ENCODE measurements at places on chromosomes 1 and 21.

DNA sequence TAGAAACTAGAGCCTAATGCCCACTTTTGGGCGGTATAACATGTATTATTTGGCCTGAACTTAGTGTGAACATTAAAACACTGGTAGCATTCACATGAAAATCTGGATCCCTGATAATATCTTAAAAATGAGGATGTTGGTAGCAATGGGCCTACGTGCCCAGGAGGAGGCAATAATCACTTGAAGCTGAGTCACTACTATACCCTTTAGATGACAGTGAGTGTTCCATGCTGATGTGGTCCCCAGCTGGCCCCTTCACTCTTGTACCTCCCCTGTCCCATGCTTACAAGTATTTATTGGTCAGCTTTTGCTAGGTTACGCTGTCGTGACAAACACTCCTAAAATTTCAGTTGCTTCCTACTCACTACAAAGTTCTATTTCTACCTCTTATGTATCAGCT, 23.0 kb upstream of the POU2F1 start:
- DNase-seq: no peak

GRCh38 chr1:199463521-199464127, 563.9 kb upstream of the NR5A2 start:
- DNase-seq: no peak

GRCh38 chr1:1023700-1024099, 3.8 kb downstream of the AGRN start:
- DNase-seq: no peak

- DNase-seq: peak; percentile 65
Observed at GRCh38 chr1:41919764-41920397, 1.2 kb upstream of the HIVEP3 start.

GRCh38 chr1:78142736-78143135, 97.0 kb downstream of the GIPC2 start:
- no peak for DNase-seq

GRCh38 chr1:65255035-65255655, 54.2 kb upstream of the DNAJC6 start:
- DNase-seq: no peak

- no peak for DNase-seq
Observed at GRCh38 chr1:246705368-246705767, 18.8 kb upstream of the SCCPDH start.

DNA sequence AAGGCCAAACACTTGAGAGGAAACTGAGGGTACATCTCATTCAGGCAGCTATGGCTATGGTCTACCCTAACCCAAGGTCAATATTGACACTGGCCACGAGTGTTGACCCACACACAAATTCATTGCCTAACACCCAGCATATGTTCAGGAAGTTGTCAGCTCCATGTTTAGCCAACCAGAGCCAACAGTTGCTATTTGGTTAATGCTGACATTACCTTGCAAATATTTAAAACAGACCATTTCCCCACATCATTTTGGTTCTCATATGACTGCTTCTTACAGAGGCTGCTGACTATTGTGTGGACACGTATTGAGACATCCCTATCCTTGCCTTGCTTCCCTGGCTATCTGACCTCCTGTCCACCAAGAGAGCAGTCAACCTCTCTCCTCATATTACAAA, 97.3 kb downstream of the LMX1A start:
- DNase-seq: no peak

DNA sequence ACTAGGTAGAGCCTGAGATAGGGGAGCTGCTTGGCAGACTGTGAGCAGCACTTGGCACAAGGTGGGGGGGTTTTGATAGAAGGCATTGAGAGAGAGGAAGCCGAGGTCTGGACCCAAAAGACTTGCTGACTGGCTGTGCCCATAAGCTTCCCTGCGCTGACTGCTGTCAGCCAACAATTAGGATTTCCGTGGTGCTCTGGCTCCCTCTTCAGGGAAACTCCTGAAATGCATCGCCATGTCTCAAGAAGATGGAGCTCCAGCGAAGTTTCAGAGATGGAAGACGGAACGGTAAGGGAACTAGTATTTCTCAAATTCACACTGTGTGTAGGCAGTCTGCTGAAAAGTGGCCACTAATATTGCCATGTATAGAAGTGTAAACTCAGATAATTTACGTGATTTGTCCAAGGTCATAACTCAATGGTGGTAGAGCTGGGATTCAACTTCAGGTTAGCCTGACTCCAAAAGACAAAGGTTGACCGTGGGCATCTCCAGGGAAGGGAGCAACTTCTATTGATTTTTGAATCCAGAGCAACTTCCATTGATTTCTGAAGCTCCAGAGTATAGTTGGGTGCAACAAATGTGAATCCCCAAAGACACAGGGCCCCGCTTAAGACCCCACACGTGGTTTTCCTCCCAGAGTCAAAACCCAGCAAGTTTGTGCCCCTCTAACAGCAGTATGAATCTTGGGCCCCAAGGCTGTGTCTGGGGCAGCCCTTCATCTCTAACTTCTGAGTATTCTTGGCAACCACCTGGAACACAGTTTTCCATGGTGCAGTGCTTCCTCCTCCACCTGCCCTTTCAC, 44.5 kb upstream of the CRNN start:
- peak; percentile 74 for DNase-seq

DNA sequence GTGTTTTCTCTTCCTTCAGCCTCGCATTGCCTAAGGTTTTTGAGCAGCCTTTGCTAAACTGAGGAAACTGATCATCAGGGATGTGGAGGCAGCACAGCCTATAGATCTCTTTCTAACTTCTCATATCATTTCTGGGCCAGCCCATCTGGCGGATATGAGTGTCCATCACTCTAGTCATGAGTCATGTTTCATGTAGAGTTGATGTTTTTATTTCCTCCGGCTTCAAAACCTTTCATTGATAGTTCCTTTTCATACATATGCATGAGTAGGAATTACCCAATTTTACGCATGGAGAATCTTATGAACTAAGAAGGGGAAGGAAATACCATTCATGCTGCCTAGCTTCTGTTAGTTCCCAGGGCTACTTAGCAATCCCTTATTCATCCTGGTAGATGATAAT, 66.3 kb downstream of the SPATA46 start:
- no peak for DNase-seq

- no peak for DNase-seq
Observed at GRCh38 chr1:183841550-183841949, 36.6 kb downstream of the RGL1 start.

DNA sequence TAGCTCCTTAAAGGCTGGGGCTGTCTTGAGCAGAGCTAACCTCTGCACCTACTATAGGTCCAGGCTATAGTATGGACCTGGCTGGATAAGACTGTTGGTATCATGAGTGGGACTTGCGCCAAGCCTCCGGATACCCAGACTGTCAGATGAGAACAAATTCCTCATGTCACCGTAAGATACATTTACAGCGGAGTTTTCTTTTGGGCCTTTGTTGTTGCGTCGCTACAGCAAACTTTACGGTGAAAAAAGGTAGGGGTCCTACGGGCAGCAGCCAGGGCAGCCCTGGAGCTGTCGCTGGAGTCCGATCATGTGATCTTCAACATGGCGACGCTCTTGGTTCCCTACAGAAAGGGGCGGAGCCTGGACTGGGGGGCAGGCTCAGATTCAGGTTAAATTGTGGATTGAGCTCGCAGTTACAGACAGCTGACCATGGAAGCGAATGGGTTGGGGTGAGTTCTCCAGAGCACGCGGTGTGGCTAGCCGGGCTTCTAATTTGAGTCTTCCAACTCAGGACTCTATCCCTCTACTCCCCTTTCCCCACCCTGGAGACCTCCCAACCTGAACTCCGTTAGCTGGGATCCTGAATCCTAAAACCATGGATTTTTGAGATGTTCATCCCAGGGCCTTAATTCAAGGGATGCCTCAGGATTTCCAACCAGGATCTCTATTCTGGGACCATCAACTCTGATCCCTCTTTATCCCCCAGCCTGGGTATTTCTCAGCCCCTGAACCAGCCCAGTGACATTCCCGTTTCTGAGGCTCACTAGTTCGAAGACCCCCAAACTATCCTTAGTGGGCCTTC, at the start of gene UROD:
TSS of gene UROD (plus strand) at position 418 of the 802 bp plus-strand sequence. CDS start at position 430, 12 bp downstream.
- DNase-seq: peak; percentile 82

DNA sequence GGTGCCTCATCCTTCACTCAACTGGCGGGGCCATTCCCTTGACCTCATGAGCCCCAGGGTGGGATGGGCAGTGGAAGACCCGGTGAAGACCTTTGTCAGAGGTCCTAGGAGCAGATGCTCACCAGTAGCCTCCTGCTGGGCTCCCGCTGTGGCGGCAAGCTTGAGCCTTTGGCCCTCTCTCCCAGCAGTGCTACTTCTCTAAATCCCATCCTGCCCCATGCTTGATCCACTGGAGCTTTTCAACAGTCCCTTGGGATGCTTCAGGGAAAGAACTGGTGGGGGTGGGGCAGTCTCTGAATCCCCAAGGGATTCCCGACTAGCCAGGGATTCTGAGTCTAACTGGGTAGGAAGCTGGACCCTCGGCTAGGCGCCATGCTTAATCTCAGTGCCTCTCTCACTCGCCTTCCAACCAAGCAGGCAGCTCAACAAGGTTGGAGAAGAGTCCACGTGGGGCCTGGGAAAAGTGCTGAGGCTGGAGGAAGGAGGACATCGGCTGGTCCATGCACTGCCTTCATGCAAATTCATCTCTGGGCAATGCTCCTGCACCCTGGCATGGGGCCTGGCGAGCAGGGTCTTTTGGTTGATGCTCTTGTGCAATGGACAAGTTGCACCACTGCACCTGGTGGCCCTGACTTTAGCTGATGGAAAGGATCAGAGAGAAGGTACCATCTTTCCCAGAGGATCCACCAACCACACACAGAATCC, 190.3 kb downstream of the GRIK3 start:
- DNase-seq: no peak

DNA sequence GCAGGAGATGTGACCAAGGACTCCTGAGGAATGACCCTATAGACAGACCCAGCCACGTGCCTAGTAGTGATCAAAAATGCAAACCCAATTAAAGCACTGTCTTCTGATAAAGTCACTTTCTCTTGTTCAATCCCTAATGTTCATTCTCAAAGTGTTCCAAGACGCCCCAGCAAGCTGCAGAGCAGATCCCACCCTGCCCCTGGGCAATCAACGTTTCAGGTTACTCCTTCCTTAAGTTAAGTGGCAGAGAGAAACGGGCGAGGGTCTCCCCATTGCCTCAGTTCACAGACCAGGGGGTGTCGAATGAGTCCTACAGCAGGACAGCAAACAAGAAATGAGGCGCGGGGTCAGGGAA, 699 bp upstream of the RGS2 start:
- DNase-seq: no peak

GRCh38 chr1:35931446-35932157, 697 bp downstream of the AGO3 start:
- DNase-seq: no peak

DNA sequence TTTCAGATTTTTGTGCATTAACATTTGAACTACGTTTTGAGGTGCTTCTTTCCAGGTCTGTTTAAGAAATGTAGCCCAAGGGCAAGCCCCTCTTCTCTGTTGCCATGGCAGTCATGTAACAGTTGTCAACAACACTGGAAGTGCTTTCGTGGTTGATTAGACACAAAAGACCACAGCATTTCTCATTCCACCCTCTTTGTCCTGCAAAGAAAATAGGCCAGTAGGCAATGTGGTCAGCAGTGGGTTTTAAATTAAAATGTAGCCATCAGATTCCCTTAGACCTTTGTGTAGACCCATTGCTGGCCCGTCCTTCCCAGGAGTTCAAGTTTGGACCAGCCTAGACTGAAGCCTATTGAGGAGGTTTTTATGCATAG, 35.4 kb downstream of the VANGL1 start:
- no peak for DNase-seq

GRCh38 chr1:184513966-184514365, 127.1 kb downstream of the C1orf21 start:
- no peak for DNase-seq

GRCh38 chr1:206736878-206737728, 33.5 kb upstream of the IL19 start:
- no peak for DNase-seq

- no peak for DNase-seq
Observed at GRCh38 chr1:203091199-203091477, 5.3 kb upstream of the MYOG start.

GRCh38 chr1:162672622-162673260, 40.5 kb downstream of the DDR2 start:
- DNase-seq: no peak

- DNase-seq: no peak
Observed at GRCh38 chr1:238232084-238232710, 341.5 kb upstream of the ZP4 start.

DNA sequence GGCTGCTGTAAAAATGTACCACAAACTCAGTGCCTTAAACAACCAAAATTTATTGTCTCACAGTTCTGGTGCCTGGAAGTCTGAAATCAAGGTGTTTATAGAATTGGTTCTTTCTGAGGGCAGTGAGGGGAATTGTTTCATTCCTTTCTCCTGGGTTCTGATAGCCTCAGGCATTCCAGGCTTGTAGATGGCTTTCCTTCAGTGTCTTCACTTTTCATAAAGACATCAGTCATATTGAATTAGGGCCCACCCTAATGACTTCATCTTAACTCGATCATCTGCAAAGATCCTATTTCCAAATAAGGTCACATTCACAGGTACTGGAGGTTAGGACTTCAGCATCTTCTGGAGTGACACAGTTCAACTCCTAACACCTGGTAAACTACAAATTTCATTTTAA, 15.0 kb downstream of the CDKN2C start:
- no peak for DNase-seq

DNA sequence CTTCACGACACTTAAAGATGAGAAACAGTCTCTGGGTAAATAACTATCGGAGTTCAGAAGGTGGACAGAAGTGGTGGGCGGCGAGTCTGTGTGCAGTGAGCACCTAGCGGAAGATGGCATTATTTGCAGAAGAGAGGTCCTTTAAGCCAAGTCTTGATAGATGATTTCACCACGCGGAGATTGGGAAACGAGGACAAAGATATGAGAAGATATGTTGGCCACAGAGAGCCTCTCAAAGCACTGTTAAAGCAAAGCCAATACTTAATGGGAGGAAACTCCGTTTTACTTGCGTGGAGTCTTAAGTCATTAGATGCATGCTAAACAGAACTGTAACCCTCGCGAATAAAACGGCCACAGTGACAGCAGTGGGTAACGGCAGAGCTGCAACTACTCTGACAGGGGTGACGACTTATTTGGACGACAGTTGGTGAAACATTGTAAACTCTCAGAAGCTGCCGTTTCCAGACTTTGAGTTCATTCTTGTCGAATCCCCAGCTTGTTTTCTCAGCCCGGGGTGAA, 577 bp upstream of the CEP350 start:
- no peak for DNase-seq

DNA sequence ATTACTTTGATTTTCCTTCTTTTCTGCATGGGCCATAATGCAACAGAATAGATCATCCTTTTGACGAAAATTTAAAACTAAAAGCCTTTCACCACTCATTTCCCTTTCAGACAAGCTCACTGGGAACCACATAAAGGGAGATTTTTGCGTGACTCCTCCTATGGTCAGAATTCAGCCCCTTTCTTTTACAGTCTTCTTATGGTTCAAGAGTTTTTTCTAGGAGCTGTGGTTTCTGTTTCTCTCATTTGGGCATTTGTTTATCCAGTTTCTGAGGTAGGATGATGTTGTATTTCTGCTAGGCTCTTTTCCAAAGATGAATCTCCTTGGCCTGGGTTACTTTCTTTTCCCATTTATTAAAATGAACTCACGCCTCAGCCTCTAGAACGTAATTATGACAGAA, 16.9 kb downstream of the RGS1 start:
- no peak for DNase-seq

All from activated CD4-positive, alpha-beta T cell treated with anti-CD3 and anti-CD28 coated beads for 24 hours (primary cell).